ENCODE measurements at places on chromosomes 2 and 18. TPM values are rescaled to one million over a fixed set of nuclear protein-coding genes. Genes with fewer than 3 reads are reported as not detected.

DNA sequence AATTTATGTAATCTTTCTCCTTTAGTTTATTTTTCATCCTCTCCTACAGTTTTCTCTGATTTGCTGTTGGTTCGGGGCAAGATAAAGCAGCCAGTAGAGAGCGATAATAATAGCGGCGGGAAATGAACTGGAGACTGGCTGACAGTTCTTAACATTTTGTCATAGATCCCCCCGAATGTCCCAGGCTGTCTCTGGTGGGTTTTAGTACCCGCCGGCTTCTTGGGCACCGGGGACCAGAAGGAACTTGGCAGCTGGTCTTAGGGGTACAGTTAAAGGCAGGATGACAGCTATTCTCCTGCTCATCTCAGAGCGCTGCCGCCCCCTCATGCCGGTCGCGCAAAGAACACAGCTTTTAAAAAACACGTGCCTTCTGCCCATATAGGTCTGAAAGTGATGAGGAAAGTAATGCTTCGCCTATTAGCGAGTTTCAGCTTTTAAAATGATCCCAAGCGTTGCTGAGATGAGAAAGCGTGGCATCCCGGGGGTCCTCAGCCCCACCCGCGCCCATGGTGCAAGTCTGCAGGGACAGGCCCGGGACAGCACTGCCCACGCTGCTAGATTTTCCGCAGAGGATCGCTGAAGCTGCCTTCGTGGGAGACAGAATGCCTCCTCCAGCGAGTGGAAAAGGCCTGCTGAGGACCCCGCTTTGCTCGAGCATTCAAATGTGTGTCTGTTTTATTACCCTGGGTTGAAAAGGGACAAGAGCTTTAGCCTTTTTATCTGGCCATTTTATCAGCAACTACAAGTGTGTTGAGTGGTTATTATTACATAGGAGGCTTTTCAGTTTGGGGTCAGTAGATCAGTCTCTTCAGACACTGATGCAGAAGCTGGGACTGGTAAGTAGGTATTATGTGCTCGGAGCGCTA, 3.8 kb downstream of the ONECUT2 start:
- peak; percentile 12 for DNase-seq
- H3K4me1 ChIP-seq: peaks cover 45% of the 10 kb centered on the region
- H3K36me3 ChIP-seq: no peaks in the 10 kb centered on the region
- peak overlapping the region; percentile 71 for H3K4me3 ChIP-seq
- H3K27ac ChIP-seq: no peak overlapping the region
- peaks cover 93% of the 10 kb centered on the region for H3K27me3 ChIP-seq

DNA sequence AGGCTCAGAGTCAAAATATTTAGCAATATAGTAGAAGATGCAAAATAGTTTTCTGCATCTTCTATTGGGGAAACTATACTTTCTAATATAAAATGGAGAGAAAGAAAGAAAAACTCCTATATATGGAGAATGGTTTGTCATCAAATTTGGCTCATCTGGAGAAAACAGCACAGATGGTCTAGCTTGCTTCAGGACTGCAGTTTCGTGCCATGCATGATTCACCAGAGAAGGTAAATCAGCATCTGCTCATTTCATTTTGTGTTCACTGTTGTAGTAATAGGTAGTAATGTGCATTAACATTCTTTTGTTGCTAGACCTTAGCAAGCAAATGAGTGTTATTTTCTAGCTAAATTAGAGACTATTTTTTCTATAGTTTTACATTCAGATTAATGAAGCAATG, 179.0 kb downstream of the ASXL3 start:
- H3K4me1 ChIP-seq: no peaks in the 10 kb centered on the region
- H3K27me3 ChIP-seq: no peaks in the 10 kb centered on the region
- no peak overlapping the region for H3K27ac ChIP-seq
- H3K4me3 ChIP-seq: no peak overlapping the region
- no peak for DNase-seq
- no peaks in the 10 kb centered on the region for H3K36me3 ChIP-seq

GRCh38 chr18:44586782-44587524, 93.7 kb upstream of the SETBP1 start:
- no peaks in the 10 kb centered on the region for H3K36me3 ChIP-seq
- no peaks in the 10 kb centered on the region for H3K27me3 ChIP-seq
- H3K27ac ChIP-seq: no peak overlapping the region
- no peak for DNase-seq

Gene OST4
- total RNA-seq: 155 TPM

- H3K4me1 ChIP-seq: peaks cover 31% of the 10 kb centered on the region
- H3K27me3 ChIP-seq: no peaks in the 10 kb centered on the region
- H3K27ac ChIP-seq: no peak overlapping the region
- no peaks in the 10 kb centered on the region for H3K36me3 ChIP-seq
Observed at GRCh38 chr18:49609256-49610021, 47.6 kb downstream of the LIPG start.

- no peak for DNase-seq
- H3K27ac ChIP-seq: no peak overlapping the region
- H3K4me3 ChIP-seq: no peak overlapping the region
- no peaks in the 10 kb centered on the region for H3K27me3 ChIP-seq
- H3K4me1 ChIP-seq: peaks cover 9% of the 10 kb centered on the region
- no peaks in the 10 kb centered on the region for H3K36me3 ChIP-seq
Observed at GRCh38 chr18:60982928-60983327, 350.3 kb upstream of the CDH20 start.

GRCh38 chr2:16049406-16049805, 109.1 kb downstream of the MYCN start:
- DNase-seq: no peak
- no peak overlapping the region for H3K27ac ChIP-seq
- H3K27me3 ChIP-seq: no peaks in the 10 kb centered on the region

DNA sequence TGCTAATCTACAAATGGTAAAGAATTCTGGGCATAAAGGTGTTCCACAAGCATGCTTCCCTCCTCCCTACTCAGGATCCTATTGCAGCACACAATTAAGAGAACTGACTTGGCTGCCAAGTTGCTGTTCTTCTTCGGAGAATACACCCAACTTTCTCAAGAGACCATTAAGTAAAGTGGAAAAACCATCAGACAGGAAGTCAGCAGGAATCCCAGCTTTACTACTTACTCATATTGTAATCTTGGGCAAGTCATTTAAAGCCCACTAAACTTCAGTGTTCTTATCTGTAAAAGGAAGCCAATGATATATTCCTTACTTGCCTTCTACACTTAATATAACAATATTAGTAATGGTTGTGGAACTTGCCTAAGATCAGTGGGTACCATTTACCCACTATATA, 37.8 kb downstream of the PSTPIP2 start:
- H3K27ac ChIP-seq: no peak overlapping the region
- no peak overlapping the region for H3K4me3 ChIP-seq
- no peaks in the 10 kb centered on the region for H3K4me1 ChIP-seq
- DNase-seq: no peak
- H3K36me3 ChIP-seq: no peaks in the 10 kb centered on the region

DNA sequence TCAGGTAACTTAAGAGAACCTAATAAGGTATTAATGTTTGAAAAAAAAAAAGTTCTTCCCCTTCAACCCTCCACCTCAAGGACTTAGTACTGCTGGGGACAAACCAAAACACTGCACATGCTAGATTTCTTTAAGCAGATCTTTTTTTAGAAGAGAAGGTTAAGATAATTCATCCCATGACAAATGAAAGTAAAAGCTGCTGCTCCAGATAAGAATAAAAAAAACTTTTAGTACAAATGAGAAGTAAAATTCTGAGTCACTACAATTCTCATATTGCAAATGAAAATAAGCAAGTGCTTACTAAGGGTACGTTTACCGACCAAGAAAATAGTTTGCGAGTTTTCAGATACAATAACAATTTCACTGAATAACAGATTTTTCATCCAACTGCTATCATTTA, 8.9 kb downstream of the STAM2 start:
- H3K36me3 ChIP-seq: no peaks in the 10 kb centered on the region
- no peak overlapping the region for H3K4me3 ChIP-seq
- H3K27me3 ChIP-seq: no peaks in the 10 kb centered on the region
- H3K4me1 ChIP-seq: no peaks in the 10 kb centered on the region
- no peak overlapping the region for H3K27ac ChIP-seq

DNA sequence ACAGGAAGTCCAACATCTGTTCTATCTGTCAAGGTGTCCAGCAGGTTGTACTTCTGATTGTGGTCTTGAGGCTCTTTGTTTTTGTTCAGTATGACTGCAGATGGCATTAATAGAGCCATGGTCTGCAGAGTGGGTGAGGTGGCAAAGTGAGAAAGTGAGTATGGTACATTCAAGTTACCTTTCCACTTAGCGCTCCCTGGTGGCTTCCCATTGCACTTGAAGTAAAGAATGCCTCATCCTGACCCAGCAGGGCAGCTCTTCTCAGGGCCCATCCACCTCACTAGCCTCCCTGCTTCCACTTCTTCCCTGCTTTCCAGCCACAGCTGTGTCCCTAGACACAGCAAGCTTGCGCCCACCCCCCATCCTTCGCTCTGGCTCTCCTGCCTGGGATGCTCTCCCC, 148.0 kb upstream of the ALPP start:
- no peaks in the 10 kb centered on the region for H3K36me3 ChIP-seq
- H3K4me1 ChIP-seq: peaks cover 16% of the 10 kb centered on the region
- H3K27me3 ChIP-seq: no peaks in the 10 kb centered on the region
- no peak overlapping the region for H3K27ac ChIP-seq
- H3K4me3 ChIP-seq: no peak overlapping the region
- peak; percentile 92 for DNase-seq

GRCh38 chr2:238389988-238390589, 36.6 kb upstream of the ASB1 start:
- H3K36me3 ChIP-seq: no peaks in the 10 kb centered on the region
- no peak overlapping the region for H3K27ac ChIP-seq
- no peaks in the 10 kb centered on the region for H3K27me3 ChIP-seq
- no peaks in the 10 kb centered on the region for H3K4me1 ChIP-seq

DNA sequence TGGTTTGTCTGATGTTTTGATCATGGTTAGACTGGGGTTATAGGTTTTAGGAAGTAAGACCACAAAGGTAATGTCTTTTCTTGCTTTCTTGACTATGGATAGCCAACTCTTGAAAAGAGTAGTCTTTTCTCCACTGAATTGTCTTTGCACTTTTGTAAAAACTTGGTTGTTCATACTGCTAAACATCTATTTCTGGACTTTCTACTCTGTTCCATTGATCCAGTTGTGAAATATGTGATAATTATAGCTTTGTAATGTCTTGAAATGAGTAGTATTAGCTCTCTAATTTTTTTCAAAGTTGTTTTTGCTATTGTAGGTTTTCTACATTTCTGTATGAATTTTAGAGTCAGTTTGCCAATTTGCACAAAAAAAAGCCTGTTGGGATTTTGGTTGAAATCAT, 13.1 kb upstream of the UGT1A9 start:
- no peak overlapping the region for H3K27ac ChIP-seq
- H3K4me3 ChIP-seq: no peak overlapping the region
- H3K4me1 ChIP-seq: no peaks in the 10 kb centered on the region
- no peaks in the 10 kb centered on the region for H3K36me3 ChIP-seq
- H3K27me3 ChIP-seq: no peaks in the 10 kb centered on the region

- H3K36me3 ChIP-seq: no peaks in the 10 kb centered on the region
- no peak overlapping the region for H3K27ac ChIP-seq
- H3K27me3 ChIP-seq: no peaks in the 10 kb centered on the region
- no peak overlapping the region for H3K4me3 ChIP-seq
- H3K4me1 ChIP-seq: no peaks in the 10 kb centered on the region
Observed at GRCh38 chr18:43932140-43932539, 654.9 kb upstream of the SYT4 start.
